ENCODE measurements at places on chromosomes 4 and X.

- DNase-seq: no peak
Measured at GRCh38 chrX:48681539-48682183, 1.9 kb upstream of the WAS start.

- DNase-seq: no peak
Measured at GRCh38 chr4:141513866-141514265, 122.5 kb upstream of the IL15 start.

DNA sequence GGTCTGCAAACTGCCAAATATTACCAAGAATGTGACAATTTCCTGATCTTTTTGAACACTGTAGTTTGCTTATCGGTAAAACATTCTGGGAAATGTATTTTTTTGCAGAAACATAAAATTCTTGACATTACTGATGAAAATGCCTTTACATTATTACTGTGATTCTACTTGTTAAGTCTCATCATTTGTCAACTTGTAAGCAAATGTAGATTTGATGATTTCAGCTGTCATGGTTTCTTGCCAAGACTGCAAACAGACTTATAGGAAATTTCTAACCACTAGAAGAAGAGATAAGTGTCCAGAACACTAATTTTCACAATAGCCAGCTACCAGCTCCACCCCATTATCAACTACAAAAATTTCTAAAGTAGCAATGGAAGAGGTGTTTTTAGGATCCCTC is 560.4 kb downstream of the STPG2 start:
- DNase-seq: no peak

DNA sequence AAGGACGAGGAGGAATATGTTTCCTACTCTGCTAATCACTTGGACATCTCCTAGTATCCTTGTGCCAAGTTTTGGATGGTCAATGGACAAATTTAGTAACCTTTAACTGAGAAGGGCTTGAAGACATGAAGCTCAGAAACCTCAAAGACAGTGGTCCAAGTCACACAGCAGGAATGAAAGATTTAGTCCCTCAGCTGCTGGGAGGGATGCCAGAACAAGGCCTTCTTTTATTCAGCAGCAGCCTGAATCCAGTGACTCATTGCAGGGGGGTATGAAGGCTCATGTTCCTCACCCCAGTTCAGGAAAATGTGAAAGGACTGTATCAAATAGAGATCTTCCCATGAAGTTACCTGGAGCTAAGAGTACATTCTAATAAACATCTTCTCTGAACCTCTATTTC is 214.9 kb upstream of the UGT8 start:
- no peak for DNase-seq

- DNase-seq: no peak
Measured at GRCh38 chr4:174681723-174682300, 147.2 kb downstream of the GLRA3 start.

- no peak for DNase-seq
Measured at GRCh38 chr4:791252-791897, 34.6 kb downstream of the CPLX1 start.

DNA sequence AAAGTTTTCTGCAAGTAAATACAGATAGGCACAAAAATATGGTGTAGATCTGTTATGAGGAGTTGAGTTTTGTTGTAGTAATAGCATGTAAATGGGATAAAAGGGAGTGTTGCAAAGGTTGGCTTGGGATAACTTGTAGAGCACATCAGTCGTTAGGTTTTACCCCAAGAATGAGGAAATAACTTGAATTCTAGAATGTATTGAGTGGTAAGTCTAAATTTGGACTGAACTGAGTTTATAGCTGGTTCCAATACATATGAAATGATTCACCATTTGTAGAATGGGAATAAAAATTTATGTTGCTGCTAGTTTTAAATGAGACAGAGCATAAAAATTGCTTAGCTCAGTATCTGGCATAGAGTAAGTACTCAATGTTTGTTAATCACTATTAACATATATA is 719.2 kb downstream of the FSTL5 start:
- DNase-seq: no peak

GRCh38 chrX:108584617-108585211 is 145.1 kb downstream of the COL4A5 start:
- no peak for DNase-seq

GRCh38 chrX:153780678-153781427 is at the start of gene SRPK3:
SRPK3 (plus strand) TSS chrX:153781041; CDS start chrX:153781087, 46 bp downstream.
- no peak for DNase-seq

- no peak for DNase-seq
Measured at GRCh38 chrX:45849261-45849862, 648.7 kb upstream of the DIPK2B start.

DNA sequence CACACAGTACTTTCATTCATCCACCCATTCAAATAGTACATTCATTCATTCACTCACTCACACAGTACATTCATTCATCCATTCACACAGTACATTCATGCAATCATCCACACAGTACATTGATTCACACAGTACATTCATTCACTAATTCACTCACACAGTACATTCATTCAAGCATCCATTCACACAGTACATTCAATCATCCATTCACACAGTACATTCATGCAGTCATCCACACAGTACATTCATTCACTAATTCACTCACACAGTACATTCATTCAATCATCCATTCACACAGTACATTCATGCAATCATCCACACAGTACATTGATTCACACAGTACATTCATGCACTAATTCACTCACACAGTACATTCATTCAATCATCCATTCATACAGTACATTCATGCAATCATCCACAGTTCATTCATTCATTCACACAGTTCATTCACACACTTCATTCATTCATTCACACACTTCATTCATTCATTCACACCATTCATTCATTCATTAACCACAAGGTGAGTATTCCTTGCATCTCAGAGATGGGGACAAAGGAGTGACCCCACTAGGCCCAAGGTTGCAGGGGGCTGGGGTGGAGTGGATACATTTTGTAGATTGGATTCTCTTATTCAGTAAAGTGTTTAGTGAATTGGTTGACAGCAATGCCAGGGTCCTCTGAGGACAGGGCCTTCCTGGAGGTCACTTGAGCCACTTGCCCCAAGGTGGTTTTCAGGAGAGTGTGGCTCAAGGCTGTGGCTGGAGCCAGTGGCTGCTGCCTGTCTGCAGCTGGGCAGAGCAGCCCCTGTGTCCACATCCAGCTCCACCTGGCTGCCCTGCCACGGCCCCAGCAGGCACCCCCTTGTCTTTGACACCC is 4.3 kb upstream of the SPON2 start:
- DNase-seq: no peak

GRCh38 chrX:13897566-13897965 is 80.7 kb upstream of the GPM6B start:
- DNase-seq: no peak

DNA sequence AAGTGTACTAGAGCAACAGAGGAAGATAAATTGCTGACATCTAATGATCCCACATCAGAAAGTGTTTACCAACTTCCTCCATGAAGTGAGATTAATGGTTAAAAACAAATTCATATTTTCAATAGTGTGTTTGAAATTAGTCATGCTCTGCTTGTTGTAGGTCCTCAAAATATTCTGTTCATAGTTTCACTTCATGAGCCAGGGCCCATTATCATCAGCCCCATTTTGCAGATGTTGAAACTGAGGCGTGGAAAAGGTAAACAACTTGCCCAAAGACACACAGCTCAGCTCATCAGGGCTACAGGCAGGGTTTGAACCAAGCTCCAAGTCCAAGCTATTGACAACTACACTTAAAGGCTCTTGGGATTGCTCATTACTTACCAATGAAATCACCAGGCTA is 103.5 kb upstream of the PPARGC1A start:
- DNase-seq: peak; percentile 3

DNA sequence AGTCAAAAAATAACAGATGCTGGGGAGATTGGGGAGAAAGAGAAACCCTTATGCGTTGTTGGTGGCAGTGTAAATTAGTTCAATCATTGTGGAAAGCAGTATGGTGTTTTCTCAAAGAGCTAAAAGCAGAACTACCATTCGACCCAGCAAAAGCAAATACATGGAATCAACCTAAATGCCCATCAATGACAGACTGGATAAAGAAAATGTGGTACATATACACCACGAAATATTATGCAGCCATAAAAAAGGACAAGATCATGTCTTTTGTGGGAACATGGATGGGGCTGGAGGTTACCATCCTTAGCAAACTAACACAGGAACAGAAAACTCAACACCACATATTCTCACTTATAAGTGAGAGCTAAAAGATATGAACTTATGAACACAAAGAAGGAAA is 188.9 kb downstream of the CAMK2D start:
- DNase-seq: no peak

GRCh38 chrX:69424910-69425309 is 79.2 kb upstream of the NALF2 start:
- DNase-seq: no peak

DNA sequence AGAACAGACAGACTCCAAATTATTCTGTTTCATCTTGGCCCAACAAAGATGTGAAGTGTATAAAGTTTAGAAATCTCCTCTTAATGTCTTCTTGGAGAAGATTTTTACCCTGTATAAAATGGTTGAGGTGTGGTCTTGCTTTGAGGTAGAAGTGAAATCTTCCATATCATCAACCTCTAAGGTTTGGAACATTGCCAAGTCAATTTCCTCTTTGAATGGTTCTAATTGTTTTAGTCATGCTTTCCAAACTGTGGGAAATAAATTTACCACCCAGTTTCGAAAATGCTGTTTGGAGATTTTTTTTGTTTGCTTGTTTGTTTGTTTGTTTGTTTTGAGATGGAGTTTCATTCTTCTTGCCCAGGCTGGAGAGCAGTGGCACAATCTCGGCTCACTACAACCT is 174.1 kb upstream of the ADAMTS3 start:
- no peak for DNase-seq

DNA sequence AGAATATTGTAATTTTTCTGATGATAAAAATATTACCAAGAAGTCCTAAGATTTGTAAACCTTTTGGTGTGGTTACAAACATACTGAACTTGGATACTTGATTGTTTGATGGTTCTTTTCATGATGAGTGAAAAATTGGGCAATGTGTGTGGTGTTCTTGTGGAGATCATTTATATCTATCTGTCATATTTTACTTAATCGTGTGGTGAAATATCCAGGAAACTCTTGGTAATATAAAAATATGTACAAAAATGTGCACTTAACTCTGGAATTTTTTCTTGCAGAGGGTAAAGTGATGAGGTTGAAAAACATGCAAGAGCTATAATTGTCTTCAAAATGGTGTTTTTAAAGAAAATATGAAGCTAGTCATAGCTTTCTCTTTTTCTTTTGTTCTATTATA is 2.8 kb downstream of the DCUN1D4 start:
- DNase-seq: no peak

- DNase-seq: no peak
Measured at GRCh38 chr4:4289055-4289454, 899 bp downstream of the LYAR start.

DNA sequence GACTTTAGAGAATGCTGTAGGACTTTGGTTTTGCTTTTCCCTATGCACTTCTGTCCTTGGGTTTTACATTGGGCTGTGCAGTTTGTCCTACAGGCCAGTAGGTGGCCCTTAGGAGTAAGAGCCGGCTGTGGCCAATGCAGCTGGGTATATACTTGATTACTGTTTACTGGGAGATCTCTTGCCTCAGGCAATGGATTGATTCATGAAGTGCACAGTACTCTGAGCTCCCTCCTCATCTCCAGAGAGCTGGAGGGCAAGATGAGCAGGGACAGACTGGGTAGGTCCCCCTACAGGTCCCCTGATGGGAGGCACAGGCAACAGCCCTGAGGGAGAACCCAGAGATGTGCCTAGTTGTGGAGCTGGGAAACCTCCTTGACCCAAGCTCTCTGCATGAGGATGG is 103.8 kb upstream of the QRFPR start:
- DNase-seq: peak; percentile 7

DNA sequence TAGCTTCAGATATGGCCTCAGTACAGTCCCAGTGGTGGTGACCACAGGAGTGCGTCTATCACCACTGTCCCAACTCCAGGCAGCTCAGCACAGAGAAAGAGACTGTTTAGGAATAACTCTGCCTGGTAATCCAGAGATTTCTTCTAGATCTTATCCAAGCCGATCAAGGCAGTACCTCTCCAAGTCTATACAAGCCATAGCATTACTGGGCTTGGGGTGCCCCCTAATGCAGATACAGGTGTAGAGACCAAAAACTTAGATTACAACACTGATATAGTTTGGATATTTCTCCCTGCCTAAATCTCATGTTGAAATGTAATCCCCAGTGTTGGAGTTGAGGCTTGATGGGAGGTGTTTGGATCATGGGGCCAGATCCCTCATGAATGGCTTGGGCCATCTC is 100.9 kb downstream of the PTCHD1 start:
- no peak for DNase-seq

- no peak for DNase-seq
Measured at GRCh38 chr4:28868841-28869240, 1851.3 kb upstream of the PCDH7 start.

DNA sequence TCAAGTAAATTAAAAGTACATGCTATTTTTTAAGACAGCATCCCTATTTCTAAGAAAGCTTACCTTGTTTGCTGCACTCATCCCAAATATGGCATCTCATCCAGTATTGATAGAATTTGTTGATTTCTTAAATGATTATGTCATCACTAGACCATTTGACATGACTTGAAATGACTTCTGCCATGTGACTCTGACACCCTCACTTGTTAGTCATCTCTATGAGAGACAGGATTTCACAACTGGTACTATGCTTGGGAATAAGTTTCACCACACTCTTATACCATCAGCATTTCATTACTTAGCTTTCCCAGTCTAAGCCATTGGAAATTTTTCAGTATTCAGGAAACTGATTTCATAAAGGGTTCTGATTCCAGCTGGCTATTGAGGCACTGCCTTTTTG is 55.3 kb downstream of the TMPRSS11F start:
- DNase-seq: no peak

DNA sequence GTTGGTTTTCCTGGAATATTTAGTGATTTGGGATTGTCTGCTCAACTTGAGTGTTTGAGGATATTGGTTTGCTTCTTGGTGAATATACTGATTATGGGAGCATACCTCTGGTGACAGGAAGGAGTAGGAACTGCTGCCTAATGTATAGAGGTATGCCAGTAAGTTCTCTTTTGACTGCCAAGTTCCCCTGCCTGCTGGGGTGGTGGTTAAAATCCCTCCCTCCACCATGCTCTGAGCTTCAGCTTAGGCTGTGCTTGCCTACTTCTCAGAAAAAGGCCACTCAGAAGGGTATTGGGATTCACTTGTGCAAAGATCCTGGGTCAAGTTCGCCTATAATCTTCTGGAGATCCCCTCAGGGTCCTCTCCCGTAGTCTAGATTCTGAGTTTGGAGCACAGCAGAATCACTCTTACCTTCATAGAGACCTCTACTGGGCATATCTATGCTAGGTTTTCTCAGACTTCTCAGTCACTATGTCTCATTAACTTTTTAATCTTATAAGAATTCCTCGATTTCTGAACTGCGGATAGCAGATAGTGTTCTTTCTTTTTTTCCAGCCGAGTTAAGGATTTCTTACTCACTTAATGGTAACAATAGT is 44.7 kb upstream of the DCK start:
- no peak for DNase-seq

GRCh38 chr4:21577056-21577455 is 371.5 kb downstream of the KCNIP4 start:
- DNase-seq: no peak

DNA sequence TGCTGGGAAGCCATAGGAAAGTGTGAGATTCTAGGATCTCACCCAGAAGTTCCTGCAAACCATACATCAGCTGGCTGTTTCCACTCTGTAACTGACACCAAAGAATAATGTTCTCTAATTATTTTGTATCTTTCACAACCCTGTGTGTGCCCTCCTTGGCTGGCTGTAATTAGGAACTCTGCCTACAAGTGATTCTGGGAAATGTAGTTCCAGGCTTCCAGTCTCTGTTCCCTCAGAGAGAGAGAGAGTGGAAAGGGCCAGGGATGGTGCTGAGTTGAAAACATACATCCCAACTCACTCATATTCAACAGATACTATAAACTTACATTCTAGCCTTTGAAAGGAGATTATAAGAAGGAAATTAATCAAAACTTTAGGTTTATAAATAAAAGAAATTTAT is 57.5 kb upstream of the C1QTNF7 start:
- DNase-seq: no peak
